Upper lobe of right lung (tissue), 1 donor: ENCODE measurements at places on chromosomes 1 and 21.

GRCh38 chr1:43938892-43939587, 5.4 kb downstream of the ARTN start:
- DNase-seq: no peak

GRCh38 chr1:65316233-65316632, 6.9 kb downstream of the DNAJC6 start:
- DNase-seq: no peak

DNA sequence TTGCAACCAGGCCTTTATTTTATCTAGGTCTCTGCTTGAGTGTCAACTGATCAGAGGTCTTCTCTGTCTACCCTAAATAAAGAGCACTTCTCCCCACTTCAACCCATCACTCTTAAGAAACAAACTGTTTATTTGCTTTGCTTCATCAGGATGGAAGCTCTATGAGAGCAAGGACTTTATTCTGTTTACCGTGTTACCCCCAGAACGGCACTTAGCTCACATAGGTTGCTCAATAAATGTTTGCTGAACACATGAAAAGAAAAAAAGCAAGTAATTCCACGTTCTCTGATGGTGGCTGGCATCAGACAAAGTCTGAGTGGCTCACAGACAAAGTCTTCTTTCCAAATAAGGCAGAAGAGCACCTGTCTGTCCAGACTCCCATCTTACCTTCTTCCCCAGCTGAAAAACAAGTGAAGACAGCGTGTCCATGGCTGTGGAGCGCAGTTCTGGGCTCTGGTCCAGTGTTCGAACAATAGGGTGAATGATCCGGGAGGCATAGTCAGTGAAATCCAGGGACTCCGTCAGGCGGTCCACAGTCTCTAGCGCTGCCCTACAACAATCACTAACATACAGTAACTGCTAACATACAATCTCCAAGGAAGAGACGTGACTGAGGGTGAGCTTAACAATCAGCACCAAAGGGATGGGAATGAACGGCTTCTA, 22.9 kb downstream of the ANGPTL7 start:
- no peak for DNase-seq

- no peak for DNase-seq
Measured at GRCh38 chr1:164673584-164674214, 114.7 kb downstream of the PBX1 start.

- no peak for DNase-seq
Measured at GRCh38 chr1:99726818-99727217, 39.6 kb downstream of the FRRS1 start.

- DNase-seq: no peak
Measured at GRCh38 chr21:33734291-33734690, 92.0 kb downstream of the ITSN1 start.

GRCh38 chr1:167392200-167392696, 126.1 kb downstream of the CD247 start:
- DNase-seq: no peak

DNA sequence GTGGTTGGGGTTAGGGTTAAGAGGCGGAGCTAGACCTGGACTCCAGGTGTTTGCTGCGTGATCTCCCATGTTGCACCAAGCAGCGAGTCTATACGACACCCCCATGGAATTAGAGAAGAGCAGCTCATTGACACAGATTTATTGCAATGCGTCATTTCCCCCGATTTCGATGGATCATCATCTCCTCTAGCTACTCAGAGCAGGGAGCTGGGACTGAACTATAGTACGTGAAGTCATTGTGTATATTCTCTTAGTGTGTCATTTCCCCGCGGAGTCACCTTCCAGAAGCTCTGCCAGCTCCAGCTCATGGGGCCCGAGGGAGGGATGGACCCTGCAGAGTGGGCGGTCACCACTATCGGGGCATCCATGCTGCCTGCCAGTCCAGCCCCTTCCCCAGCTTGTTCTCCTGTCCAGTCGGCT, 7.5 kb upstream of the C2CD2 start:
- DNase-seq: no peak

DNA sequence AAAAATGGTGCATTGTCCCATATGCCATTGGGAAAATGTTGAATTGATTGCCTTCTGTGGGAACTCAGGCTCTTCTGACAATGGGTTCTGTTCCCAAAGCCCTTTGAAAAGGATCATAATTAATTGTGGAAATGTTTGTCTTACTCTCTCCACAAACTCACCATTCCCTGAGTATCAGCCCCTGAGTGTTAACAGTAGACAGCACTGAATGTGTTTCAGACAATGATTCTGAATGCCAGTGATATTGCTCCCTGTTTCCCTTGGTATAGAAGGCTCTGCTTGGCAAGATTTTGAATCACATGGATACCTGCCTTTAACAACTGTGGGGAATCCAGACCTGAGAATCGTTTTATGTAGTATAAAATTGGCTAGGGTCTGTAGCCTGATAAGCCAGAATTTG, 1096.8 kb downstream of the ADGRL2 start:
- no peak for DNase-seq

DNA sequence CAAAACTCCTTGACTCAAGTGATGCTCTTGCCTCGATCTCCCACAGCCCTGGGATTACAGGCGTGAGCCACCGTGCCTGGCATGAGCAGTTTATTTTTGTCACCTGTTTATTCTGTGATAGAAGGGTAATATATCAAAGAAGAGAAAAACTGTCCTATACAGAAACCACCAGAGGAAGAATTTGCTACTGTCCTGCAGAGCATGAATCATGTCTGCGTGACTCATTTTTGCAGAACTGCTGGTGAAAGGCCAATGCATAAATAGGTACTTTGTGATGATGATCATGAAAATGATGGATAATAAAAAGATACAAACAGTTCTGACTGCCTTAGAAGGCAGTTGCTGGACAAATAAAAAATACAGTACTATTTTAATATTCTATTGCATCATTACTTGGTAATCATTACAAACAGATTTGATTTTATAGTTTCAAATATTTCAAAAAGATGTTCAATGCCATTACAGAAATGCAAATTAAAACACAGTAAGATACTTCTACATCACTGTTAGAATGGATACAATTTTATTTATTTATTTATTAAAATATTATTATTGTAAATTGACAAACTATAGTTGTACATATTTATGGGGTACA, 26.5 kb downstream of the RIPPLY3 start:
- DNase-seq: no peak

DNA sequence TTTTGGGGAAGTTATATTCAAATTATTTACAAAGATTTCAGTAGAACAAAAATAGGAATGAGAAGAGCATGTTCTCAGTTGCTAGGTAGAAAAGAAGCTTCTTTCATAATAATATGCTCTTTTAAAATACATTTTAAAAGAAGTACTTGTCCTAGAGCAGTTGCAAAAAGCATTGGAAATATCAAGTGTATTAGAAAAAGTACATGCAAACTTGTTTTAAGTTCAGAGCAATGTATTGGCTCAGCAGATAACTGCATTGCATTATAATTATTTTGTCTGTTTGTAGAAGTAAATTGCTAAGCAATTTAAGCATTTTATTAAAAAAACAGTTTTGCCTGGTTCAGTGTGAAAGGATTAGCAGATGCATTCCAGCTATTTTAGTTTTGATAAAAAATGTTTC, 806.4 kb downstream of the USP25 start:
- DNase-seq: no peak

- no peak for DNase-seq
Measured at GRCh38 chr1:230172016-230172537, 105.0 kb downstream of the GALNT2 start.

DNA sequence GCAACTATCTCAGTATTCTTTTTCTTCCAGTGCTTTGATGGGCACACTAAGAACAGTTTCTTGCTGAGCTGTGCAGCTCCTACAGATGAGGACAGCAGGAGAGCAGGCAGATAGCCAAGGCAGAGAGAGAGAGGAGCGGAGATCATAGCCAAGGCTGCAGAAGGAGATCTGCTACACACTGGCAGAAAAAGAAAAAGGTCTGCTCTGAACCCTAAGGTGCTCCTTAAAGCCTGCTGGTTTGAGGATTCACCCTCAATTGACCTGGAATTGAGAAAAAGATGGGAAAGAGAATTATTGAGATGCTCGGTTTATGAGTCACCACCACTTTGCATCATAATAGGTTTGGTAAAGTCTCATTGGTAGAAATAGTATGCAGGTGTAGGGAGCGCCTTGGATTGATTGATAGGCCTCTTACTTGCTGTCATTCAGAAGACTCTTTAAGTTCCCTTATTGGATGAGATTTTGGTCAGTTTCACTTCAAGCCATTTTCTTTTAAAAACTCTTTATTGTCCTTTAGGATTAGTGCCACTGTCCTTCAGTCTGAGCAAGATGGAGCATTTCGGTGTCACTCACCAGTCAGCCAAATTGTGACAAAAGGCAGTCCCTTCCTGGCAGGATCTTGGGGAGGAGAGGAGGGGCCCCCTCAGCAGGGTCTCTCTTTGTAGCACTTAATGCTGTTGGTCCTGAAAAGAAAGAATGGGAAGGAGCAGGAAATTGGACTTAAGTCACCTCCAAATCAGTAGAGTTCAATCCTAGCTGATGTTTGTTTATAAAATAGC, 685.0 kb downstream of the ADGRL2 start:
- DNase-seq: no peak

DNA sequence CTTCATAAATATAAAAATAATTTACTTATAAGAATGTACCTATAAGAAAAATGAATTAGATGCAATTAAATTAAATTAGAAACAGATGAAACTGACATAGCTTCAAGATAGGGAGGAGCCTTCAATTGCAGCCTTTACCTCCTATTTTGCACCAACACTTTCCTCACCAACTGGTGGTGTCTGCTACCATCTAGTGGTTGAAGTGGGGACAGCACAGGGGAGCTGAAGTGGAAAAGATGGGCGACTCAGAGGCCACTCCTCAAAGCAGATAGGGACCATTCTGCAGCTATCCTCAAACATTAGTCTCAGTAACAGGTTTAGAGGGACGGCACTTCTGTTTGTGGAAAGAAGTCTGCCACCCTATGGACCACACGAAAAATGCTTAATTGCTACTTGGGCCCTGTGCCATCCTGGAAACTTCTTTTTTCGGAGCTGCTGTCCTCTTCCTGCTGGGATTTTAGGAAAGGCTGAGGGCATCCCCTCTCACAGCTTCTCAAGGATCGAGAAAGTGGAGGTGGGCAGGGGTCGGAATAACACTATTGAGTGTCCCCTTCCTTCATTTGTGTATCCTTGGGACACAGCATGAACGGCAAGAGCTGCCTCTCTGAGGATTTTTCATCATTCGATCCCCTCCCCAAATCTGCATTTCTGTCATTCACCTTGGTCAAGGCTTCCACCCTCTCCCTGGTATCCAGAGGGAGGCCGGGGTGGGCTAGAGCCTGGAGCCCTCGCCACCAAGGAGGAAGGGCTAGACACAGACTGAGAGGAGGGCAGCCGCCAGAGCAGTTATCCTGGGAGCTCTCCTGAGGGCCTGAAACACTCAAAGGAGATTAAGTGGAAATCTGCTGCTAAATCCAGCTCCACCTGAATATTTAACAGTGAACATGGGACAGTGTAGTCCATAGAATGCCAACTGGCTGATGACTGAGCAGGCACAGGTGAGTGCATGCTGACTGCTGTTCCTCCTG, 9.6 kb downstream of the PROK1 start:
- DNase-seq: no peak

DNA sequence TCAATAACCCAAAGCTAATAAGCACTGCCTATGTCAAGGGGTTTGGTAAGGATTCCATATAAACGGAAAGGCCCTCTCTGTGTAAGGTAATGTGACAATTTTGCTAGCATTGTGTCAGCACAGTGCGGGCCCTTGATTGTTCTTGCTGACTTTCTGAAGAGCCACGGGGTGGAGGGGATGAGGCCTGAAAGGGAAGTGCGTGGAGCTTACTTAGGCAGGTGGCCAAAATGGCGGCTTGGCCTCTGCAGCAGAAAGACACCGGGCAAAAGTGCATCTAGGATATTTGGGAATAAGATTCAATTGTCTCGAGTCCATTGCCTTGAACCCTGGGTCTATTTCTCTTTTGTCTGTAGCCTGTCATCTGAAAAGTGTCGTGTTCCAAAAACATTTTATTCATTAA, 114.3 kb downstream of the TGFB2 start:
- no peak for DNase-seq

DNA sequence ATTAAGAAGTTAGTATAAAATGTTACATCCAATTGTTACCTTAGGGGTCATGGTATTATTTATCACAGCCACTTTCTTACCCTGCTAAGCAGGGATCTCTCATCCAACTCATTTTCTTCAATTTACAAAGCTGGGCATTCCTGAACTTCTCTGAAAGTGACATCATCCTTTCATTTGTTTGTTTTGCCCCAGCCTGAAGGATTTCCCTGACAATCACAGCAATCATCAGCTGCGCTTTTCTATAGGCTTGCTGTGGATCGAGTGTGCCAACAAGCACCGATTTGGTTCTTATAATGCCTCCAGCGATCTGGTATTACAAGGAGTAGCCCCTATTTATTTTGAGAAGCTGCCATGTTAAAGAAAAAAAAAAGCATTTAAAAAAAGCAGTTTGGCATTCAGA, 240.2 kb downstream of the USH2A start:
- DNase-seq: no peak

GRCh38 chr1:31734582-31735107, 29.5 kb downstream of the ADGRB2 start:
- no peak for DNase-seq

DNA sequence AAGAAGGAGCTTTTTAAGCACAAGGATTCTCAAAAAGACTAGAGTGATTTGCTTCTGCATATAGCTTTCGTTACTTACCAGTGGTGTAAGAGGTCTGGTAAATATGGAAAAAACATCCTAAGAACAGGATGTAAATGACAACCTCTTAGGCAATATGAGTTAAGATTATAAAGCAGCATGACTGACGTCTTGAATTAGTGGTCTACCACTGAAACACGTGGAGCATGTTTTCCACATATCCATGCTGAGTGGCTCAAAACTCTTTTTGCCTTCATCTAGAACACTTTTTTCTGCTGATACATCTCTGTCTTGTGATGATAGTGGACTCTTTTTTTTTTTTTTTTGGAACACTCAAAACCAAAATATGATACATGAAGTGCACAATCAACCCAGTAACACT, 44.6 kb downstream of the RCAN1 start:
- no peak for DNase-seq

DNA sequence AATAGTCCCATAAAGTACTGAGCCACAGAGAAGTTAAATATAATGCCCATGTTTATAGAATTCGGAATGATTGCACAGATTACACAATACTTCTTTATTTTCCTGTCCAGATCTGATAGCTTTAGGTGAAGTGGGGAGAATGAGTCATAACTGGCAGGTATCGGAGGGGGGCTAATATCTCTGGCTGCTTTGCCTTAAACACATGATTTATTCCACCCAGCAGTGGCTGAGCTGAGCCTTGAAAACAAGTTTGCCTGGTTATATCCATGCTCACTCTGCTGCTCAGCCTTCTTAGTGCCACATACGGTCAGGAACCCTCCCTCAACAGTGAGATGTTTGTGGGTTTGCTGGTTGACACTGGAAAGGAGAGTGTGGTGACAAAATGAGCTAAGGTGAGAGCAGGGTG, 119.7 kb upstream of the ZNF648 start:
- no peak for DNase-seq

- DNase-seq: no peak
Measured at GRCh38 chr1:151618470-151618869, 6.6 kb downstream of the SNX27 start.

GRCh38 chr1:68011657-68012375, 38.6 kb downstream of the DIRAS3 start:
- no peak for DNase-seq
